ENCODE measurements at places on chromosomes 12 and 14.

- no peak for DNase-seq
These were observed 120.5 kb downstream of the NUAK1 start for GRCh38 chr12:106018286-106018685.

GRCh38 chr14:32534145-32534544 is 205.0 kb downstream of the AKAP6 start:
- no peak for DNase-seq

DNA sequence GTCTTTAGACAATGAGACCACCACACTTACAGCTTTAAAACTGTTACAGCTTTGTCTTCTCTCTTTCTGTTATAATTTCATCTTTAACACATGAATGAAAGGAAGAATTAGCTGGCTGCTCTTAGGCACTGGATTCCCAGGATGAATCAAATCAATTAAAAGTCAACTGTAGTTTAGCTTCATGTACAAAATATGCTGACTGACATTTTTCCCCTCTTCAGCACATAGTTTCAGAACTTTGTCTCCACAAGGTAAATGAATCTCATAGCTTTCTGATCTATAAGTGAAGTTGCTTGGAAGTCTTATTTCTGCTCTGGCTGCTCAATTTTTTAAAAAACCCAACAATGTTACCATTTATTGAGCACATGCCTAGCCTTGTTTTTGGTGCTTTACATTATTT is 293.8 kb downstream of the GRIN2B start:
- DNase-seq: no peak

DNA sequence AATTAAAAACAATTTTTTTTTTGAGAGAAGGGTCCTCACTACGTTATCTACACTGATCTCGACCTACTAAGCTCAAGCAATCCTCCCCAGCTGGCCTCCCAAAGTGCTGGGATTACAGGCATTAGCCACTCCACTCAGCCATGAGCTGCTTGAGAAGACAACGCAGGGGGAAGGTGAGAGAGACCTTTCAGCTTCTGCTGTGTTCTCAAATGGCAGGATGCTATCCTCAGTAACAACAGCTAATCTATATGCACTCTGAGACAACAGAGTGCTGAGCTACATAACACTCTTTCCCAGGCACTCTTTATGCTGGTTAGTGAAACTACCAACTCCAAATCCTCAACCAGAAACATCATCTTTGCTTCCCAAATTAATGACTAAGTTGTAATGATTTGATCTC is 526.1 kb downstream of the CCER1 start:
- DNase-seq: no peak

DNA sequence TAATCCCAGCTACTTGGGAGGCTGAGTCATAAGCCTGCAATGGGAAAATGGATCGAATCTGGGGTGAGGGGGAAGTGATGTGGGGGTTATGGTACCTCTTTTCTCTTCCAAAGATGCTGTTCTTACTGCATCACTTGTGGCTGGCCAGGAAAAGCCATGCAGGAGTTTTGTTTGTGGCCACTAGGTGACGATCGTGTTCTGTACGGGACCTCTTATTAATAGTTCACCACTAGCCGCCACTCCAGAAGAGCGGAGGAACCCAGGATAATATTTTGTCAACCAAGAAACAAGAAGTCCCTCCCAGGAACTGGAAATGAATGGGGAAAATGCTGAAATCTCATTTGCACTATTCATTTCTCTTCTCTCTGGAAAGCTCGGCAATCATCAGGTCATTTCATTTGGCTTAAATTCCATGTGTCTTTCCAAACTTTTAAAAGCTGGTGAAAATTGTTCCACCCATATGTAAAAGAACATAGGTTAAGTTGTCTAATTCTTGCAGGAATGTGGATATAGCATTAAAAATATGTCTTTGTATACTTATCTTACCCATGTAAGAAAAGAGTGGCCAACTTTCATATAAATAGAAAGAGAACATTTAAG is 8.9 kb downstream of the GPR65 start:
- DNase-seq: peak; percentile 58

- DNase-seq: no peak
These were observed 34.6 kb upstream of the PPP2R5C start for GRCh38 chr14:101726954-101727302.

DNA sequence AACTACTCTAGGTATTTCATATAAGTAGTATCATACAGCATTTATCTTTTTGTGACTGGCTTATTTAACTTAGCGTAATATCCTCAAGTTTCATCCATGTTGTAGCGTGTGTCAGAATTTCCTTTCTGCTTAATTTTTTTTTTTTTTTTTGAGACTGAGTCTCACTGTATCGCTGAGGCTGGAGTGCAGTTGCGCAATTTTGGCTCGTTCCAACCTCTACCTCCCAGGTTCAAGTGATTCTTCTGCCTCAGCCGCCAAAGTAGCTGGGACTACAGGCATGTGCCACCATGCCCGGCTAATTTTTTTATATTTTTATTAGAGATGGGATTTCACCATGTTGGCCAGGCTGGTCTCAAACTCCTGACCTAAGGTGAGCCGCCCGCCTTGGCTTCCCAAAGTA is 28.9 kb downstream of the PNMA1 start:
- DNase-seq: no peak

GRCh38 chr14:24172871-24173281 is 996 bp downstream of the REC8 start:
- DNase-seq: no peak

- no peak for DNase-seq
These were observed 36.7 kb upstream of the TMCC3 start for GRCh38 chr12:94686834-94687628.

GRCh38 chr14:61528591-61529021 is 166.7 kb upstream of the HIF1A start:
- no peak for DNase-seq

- DNase-seq: no peak
These were observed 10.6 kb downstream of the CEP128 start for GRCh38 chr14:80930836-80931389.

- DNase-seq: no peak
These were observed 79.9 kb upstream of the KCNA1 start for GRCh38 chr12:4829793-4830162.
